Activated CD4-positive, alpha-beta T cell treated with anti-CD3 and anti-CD28 coated beads for 36 hours (primary cell): ENCODE measurements at places on chromosomes 5 and 9. TPM values are rescaled to one million over a fixed set of nuclear protein-coding genes. Genes with fewer than 3 reads are reported as not detected.

- H3K4me1 ChIP-seq: peaks cover 39% of the 10 kb centered on the region
- no peak for DNase-seq
- H3K27ac ChIP-seq: peak overlapping the region; percentile 100
- no peaks in the 10 kb centered on the region for H3K27me3 ChIP-seq
- H3K4me3 ChIP-seq: peak overlapping the region; percentile 97
- H3K36me3 ChIP-seq: peaks cover 36% of the 10 kb centered on the region
Measured at GRCh38 chr5:43482490-43483297, 971 bp downstream of the TMEM267 start.

- no peaks in the 10 kb centered on the region for H3K36me3 ChIP-seq
- H3K27ac ChIP-seq: no peak overlapping the region
- H3K27me3 ChIP-seq: peaks cover 3% of the 10 kb centered on the region
- DNase-seq: no peak
- H3K4me1 ChIP-seq: no peaks in the 10 kb centered on the region
Measured at GRCh38 chr5:31741496-31741895, 102.6 kb downstream of the PDZD2 start.

DNA sequence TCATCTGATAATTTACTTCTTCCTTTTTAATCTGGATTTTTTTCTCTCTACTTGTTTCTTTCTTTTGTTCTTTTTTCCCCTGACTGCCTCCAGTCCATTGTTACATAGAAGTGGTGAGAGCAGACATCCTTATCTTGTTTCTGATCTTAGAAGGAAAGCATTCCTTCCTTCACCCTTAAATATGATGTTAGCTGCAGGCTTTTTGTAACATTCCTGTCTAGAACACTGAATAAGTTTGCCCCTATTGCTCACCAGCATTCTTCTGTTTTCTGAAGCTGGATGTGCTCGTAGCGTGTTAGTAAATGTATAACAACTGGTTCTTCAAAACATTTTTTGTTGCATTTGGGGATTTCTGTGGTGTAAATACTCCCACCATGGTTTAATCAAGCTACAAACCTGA is 136.7 kb upstream of the NFIL3 start:
- no peaks in the 10 kb centered on the region for H3K36me3 ChIP-seq
- no peak overlapping the region for H3K27ac ChIP-seq
- H3K4me3 ChIP-seq: no peak overlapping the region
- H3K4me1 ChIP-seq: no peaks in the 10 kb centered on the region

DNA sequence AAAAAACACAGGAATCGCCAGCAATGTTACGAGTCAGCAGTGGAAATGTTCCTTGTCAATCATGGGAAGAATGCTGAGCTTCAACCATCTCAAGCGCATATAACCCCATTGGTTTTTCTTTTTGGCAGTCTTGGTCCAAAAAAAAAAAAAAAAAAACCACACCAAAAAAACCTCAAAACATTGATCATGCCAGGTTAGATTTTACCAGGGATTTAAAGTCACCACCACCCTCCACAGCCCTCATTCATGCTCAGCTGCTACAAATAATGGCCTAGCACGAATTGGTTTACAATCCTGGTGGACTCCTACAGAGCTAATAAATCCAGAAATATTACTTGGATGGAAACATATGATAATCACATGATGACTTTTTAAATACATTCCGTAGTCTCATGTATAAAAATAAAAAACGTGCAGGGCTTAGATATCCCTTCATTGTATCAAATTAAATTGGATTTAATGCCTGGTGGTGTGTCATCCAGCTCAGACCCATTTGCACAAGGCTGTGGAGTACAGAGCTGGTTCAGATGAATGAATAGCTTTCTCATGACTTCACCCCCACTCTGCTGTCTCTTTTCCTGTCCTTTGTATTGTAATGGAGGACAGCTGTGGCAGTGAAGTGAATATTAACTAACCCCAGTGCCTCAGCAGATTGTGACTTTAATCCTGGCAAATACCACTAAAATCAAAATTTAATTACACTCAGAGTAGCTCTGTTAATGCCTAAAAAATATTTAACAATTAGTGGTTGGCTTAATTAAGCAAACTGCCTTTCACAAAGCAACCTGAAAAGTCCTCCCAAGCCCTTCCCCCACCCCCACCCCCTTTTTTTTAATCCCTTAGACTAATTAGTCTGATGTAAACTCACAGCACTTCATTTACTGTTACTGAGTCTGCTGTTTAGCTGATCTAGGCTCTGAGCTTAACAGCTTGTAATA is 626.5 kb upstream of the ZNF608 start:
- no peak overlapping the region for H3K4me3 ChIP-seq
- no peaks in the 10 kb centered on the region for H3K27me3 ChIP-seq
- H3K4me1 ChIP-seq: no peaks in the 10 kb centered on the region

GRM6 gene
- total RNA-seq: not detected

- H3K4me1 ChIP-seq: peaks cover 56% of the 10 kb centered on the region
- peak overlapping the region; percentile 85 for H3K27ac ChIP-seq
- peak; percentile 87 for DNase-seq
Measured at GRCh38 chr5:95808686-95809413, 13.7 kb downstream of the GLRX start.

DNA sequence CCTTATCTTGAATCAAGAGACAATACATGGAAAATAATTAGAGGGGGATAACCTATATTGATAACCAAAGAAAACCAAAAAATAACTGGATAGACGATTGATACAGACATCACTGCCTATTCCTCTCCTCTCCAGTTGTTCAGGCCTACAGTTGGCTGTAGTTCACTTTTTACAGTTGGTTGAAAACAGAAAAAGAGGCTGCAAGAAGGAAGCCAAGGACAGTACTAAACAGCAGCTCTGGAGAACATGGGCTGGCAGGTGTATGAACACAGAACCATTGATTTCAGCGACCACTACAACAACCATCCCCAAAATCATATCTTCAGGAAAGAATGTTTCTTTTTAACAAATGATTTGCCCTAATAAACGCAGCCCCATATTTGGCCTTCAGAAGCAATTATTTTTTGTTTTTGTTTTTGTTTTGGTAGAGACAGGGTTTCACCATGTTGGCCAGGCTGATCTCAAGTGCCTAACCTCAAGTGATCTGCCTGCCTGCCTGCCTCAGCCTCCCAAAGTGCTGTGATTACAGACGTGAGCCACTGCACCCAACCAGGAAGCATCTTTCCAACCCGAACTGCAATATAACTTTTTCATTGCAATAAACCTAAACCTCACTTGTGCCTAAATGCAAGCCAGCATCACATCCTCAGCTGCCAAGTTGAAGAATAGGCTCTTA is 64.3 kb downstream of the MLLT3 start:
- H3K36me3 ChIP-seq: no peaks in the 10 kb centered on the region
- H3K4me3 ChIP-seq: no peak overlapping the region
- H3K27ac ChIP-seq: peak overlapping the region; percentile 86
- no peak for DNase-seq

SPATA31D3 gene
- not detected for total RNA-seq

DNA sequence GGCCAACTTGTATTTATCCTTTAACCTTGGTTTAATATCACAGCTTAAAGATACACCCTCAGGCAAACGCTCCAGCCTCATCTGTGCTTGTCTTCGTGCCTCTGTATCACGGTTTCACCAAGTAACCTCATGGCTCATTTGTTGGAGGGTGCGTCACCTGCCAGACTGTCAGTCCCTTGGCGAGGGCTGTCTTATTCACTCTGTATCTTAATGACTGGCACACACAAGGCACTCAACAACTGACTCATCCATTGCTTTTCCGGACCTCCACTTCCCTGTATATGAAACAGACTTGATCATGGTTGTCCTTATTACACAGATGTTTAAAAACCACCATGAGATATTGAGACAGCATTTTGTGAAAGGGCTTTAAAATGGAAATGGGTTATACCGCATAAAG is 28.0 kb downstream of the LCP2 start:
- H3K4me3 ChIP-seq: peak overlapping the region; percentile 2
- DNase-seq: peak; percentile 83
- H3K36me3 ChIP-seq: peaks cover 90% of the 10 kb centered on the region
- peaks cover 93% of the 10 kb centered on the region for H3K4me1 ChIP-seq

PGM5 gene
- not detected for total RNA-seq

DNA sequence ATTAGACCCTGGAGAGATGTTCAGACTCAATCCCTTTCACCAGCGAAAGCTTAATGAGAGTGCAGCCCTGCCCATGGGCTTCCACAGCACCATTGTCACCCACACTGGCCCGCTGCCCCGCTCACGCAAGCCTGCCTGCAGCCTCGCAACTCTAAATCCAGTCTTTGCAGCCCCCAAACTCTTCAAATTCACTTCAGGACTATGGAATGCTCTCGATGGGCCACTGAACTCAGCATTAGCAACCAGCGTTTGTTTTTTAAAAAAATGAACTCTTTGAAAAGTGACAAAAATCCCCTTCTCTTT is 17.1 kb downstream of the DCANP1 start:
- no peak overlapping the region for H3K4me3 ChIP-seq
- no peaks in the 10 kb centered on the region for H3K36me3 ChIP-seq
- no peak overlapping the region for H3K27ac ChIP-seq
- H3K27me3 ChIP-seq: no peaks in the 10 kb centered on the region
- no peak for DNase-seq

GRCh38 chr9:76379494-76379893 is 14.7 kb downstream of the RFK start:
- H3K4me3 ChIP-seq: no peak overlapping the region
- H3K4me1 ChIP-seq: no peaks in the 10 kb centered on the region
- H3K27ac ChIP-seq: no peak overlapping the region
- H3K27me3 ChIP-seq: no peaks in the 10 kb centered on the region
- H3K36me3 ChIP-seq: peaks cover 9% of the 10 kb centered on the region
- DNase-seq: no peak

GRCh38 chr9:120919843-120920805 is 6.5 kb downstream of the TRAF1 start:
- H3K27ac ChIP-seq: peak overlapping the region; percentile 90
- no peak for DNase-seq

STKLD1 gene
- total RNA-seq: 0.82 TPM

GRCh38 chr5:122494109-122494508 is 182.1 kb downstream of the SNCAIP start:
- DNase-seq: no peak
- H3K4me1 ChIP-seq: no peaks in the 10 kb centered on the region
- no peak overlapping the region for H3K4me3 ChIP-seq
- H3K27me3 ChIP-seq: no peaks in the 10 kb centered on the region

- peak overlapping the region; percentile 85 for H3K27ac ChIP-seq
- H3K36me3 ChIP-seq: peaks cover 47% of the 10 kb centered on the region
- no peaks in the 10 kb centered on the region for H3K27me3 ChIP-seq
- no peak overlapping the region for H3K4me3 ChIP-seq
- DNase-seq: peak; percentile 43
Measured at GRCh38 chr9:33129886-33130881, 37.0 kb downstream of the B4GALT1 start.

DNA sequence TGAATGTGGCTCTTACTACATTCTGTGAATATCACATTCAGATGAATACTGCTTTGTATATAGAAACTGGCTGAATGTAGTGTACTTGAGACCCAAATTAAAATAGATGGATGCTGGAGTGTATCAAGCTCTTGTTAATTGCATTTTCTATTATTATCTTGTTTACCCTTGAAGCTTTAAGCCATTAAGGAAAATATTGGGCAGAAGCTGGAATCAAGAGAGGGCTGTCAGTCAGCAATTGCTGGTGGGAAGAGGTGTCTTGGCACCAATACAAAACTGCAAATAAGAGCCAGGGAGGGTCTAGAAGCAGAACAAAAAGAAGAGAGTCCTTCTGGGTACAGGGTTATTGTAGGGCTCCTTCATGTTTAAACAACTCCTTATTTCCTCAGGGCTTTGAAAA is 38.8 kb downstream of the MUSK start:
- no peak for DNase-seq
- H3K4me1 ChIP-seq: no peaks in the 10 kb centered on the region
- H3K36me3 ChIP-seq: no peaks in the 10 kb centered on the region

- DNase-seq: no peak
- H3K4me1 ChIP-seq: peaks cover 11% of the 10 kb centered on the region
- no peak overlapping the region for H3K4me3 ChIP-seq
- H3K27me3 ChIP-seq: no peaks in the 10 kb centered on the region
- no peak overlapping the region for H3K27ac ChIP-seq
- no peaks in the 10 kb centered on the region for H3K36me3 ChIP-seq
Measured at GRCh38 chr5:16723821-16724220, 107.0 kb upstream of the RETREG1 start.

DNA sequence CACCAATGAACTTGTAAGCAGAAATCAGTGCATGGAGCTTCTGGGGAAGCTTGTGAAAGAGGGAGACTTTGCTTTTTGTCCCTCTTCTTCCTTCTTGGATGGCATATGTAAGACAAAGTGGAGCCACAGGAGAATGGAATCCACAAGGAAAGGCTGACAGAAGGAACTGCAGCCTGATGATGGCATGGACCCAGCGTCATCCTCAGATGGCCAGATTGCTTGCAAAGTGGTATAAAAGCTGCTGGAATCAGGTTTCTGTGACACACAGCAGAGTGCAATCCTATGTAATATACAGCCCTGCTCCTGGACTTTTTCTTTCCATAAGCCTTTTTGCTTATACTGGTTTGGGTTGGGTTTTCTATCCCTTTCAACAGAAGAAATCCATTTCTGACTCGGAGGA is 31.4 kb upstream of the SPARC start:
- no peak for DNase-seq
- H3K4me3 ChIP-seq: no peak overlapping the region
- H3K27me3 ChIP-seq: no peaks in the 10 kb centered on the region
- peaks cover 11% of the 10 kb centered on the region for H3K4me1 ChIP-seq

- no peaks in the 10 kb centered on the region for H3K36me3 ChIP-seq
- H3K27me3 ChIP-seq: peaks cover 15% of the 10 kb centered on the region
- no peak overlapping the region for H3K27ac ChIP-seq
- no peaks in the 10 kb centered on the region for H3K4me1 ChIP-seq
Measured at GRCh38 chr5:144032375-144032774, 138.1 kb downstream of the YIPF5 start.

ZNF354C gene
- total RNA-seq: 7.2 TPM

PCA3 gene
- total RNA-seq: not detected

CCDC171 gene
- 2.8 TPM for total RNA-seq

DNA sequence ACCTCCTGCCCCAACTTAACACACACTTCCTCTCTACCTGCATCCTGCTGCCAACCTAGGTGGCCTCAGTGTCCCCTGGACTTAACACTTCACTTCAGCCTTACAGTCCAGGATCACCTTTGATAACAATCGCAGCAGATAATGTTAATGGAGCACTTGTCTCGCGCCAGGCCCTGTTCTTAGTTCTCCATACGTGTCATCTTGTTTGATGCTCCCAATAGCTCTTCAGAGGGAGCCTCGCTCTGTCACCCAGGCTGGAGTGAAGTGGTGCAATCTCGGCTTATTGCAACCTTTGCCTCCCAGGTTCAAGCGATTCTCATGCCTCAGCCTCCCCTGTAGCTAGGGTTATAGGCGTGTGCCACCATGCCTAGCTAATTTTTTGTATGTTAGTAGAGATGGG is 62.7 kb upstream of the SHB start:
- no peaks in the 10 kb centered on the region for H3K36me3 ChIP-seq
- no peak overlapping the region for H3K27ac ChIP-seq
- H3K27me3 ChIP-seq: peaks cover 12% of the 10 kb centered on the region
- H3K4me1 ChIP-seq: peaks cover 2% of the 10 kb centered on the region
- no peak overlapping the region for H3K4me3 ChIP-seq

DNA sequence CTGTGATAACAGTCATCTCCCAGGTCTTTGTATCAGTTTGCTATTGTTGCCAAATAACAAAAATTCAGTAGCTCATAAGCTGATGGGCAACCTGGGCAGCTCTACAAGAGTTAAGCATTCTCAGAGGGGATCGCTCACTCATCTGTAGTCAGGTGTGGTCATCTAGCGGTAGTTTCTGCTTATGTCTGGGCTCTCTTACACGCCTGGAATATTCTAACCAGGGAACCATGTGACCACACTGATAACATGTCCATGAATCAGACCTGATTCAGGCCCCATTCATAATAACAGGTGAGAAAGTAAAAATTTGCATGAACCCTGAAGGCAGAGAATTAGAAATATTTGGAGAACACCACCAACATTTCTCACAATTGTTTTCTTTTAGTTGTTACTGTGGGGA is 576.1 kb downstream of the SLCO4C1 start:
- DNase-seq: no peak
- H3K4me3 ChIP-seq: no peak overlapping the region
- H3K27ac ChIP-seq: no peak overlapping the region
- H3K27me3 ChIP-seq: no peaks in the 10 kb centered on the region
- no peaks in the 10 kb centered on the region for H3K4me1 ChIP-seq

C9 gene
- total RNA-seq: not detected
